Fibroblast of skin of back (primary cell): ENCODE measurements at places on chromosomes 6 and 20.

DNA sequence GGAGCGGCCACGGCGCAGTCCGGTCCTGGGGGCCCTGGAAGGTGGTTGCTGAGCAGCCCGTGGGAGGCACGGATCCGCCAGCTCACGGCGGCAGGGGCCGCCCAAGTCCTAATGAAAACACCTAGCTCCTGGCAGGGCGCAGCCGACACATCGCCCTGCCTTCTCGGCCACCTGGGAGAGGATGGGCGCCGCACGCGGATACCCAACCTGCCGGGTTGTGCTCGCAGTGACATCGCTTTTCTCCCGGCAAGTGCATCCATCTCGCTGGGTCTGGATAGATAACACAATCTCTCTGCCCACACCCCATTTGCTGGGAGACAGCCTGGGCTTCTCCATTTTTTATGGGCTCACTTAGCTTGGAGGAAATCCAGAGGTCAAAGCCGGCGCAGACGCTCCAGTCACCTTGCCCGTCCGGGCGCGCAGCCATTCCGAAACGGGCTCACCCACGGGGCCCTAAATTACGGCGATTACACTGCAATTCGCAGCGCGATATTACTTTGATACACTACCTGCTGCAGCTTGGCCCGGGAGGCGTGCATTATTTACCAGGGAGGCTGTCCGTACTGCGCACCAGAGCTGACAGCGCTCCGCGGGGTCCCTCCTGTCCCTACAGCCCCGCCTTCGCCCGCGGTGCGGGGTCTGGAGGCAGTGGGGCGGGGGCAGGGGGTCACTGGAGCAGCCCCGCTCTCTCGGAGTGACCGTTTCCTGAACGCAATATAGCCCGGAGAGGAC lies 36.2 kb upstream of the CCDC167 start:
- DNase-seq: no peak

DNA sequence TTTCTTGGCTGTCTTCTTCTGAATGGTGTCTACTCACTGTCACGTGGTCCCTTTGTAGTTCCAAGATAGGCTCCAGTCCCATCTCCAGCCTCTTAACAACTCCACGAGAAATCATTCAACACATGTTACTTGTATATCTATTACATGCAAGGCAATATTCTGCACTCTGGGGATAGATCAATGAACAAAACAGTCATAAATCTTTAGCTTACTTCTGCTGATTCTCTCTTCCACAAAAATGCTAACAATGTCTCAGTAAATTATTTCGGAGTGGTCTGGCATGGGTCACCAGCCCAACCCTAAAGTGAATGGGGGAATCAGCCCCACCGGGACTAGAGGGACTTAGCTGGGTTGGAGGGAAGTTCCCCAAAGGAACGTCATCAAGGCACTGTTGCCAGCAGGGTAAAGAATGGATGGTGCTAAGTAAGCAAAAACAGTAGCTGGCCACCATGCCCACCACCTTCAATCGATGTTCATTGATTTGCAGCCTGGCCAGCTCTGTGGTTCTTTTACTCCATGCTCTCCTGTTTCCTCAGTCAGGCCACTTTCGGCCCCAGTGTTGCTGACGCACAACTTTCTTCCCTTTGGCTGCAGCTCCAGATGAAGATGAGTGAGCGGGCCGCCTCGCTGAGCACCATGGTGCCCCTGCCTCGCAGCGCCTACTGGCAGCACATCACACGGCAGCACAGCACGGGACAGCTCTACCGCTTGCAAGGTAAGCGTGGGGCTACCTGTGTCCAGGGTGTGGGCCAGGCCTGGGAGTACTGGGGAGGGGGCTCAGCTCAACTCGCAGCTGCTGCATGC lies 167.7 kb downstream of the DOK5 start:
- peak; percentile 61 for DNase-seq

GRCh38 chr20:38046572-38046971 lies 13.0 kb downstream of the RPRD1B start:
- no peak for DNase-seq

- DNase-seq: no peak
Measured at GRCh38 chr6:159866286-159867247, 24.2 kb upstream of the MAS1 start.

GRCh38 chr6:110475066-110475653 lies 1.3 kb downstream of the SLC22A16 start:
- DNase-seq: no peak

DNA sequence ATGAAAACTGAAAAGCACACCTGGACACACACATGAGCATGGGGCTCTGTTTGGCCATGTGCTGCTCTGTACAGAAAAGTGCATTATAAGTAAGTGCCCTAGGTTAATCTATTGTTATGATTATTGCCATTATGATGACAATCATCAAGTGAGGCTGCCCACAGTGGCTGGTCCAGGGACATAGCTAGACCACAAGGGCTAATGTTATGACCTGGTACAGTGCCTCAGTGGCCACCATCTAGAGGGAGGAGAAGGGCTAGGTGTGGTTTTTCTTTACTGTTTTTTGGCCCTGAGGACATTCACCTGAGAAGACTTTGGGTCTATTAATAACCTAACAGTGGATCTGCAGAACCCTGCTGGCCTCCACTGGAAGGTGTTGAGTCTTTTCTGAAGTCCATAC lies 86.1 kb downstream of the GJA10 start:
- DNase-seq: no peak

DNA sequence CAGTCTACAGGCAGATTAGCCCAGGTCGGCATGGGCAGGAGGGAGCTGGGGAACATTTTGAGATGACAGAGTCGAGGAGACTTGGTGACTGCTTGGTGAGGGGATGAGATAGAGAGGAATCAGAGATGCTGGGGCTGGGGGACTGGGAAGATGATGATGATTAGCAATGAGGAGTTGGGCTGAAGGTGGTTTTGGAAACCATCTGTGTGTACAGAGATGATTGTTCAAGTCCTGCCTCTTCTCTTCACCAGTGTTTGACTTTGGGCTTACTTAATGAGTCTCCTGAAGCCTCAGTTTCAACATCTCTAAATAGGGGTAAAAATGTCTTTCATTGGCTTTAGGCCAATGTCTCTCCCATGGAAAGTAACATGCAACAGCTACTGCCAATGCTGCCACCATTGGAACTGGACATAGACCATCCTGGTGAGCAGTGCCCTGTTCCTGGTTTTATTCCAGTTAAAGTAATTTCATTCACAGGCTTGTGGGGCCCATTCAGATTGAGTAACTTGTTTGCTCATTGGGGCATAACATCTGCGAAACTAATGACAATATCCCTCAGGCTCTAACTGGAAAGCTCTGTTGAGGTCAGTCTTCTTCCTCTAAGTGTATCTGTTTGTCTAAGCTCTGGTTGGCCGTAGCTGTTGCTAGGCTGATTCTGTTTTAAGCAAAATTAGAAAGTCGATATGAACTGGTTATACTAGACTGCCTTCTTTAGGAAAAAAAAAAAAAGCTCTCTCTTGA lies 99.1 kb downstream of the ARMC2 start:
- peak; percentile 7 for DNase-seq

DNA sequence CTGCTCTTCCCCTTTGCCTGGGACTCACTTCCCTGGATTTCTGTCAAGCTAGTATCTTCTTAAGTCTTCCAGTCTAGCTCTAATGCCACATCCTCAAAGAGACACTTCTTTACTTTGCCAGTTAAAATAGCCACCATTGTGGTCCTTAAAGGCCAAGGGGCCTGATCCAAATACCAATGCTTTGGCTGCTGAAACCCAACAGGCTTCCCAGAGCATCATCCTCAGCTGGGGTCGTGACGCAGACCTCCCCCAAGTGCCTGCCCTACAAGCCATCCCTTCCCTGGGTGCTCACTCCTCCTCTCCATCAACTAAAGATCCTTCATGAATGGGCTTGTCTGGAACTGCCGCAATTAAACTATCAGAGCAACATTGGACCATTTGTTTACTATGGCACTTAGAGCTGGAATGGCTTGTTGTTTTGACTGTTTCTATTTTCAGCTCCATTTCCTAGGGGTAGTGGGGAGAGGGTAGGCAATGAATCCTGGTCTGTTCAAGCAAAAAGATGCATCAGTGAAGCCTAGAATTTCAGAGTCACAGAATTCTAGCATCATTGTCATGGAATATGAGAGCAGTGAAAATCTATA lies 79.6 kb upstream of the SIRPA start:
- no peak for DNase-seq

GRCh38 chr6:119090256-119090655 lies 11.8 kb upstream of the FAM184A start:
- no peak for DNase-seq

DNA sequence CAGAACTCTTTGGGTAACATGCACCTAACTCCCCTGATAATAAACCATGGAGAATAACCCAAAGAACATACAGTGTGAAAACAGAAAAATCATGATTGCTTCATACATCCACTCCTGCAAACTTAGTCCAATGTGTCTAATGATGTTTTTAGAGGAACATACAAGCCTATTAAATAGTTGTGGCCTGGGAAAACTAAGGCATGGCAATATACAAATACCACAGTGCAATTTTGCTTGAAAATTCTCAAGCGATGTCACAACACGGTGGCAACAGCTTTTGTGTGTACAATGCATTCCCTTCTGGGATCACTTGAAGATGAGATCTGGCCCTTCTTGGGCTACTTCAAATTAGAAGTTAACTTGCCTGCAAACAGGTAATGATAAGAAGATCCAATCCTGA lies 16.7 kb downstream of the MAP3K5 start:
- DNase-seq: peak; percentile 73

DNA sequence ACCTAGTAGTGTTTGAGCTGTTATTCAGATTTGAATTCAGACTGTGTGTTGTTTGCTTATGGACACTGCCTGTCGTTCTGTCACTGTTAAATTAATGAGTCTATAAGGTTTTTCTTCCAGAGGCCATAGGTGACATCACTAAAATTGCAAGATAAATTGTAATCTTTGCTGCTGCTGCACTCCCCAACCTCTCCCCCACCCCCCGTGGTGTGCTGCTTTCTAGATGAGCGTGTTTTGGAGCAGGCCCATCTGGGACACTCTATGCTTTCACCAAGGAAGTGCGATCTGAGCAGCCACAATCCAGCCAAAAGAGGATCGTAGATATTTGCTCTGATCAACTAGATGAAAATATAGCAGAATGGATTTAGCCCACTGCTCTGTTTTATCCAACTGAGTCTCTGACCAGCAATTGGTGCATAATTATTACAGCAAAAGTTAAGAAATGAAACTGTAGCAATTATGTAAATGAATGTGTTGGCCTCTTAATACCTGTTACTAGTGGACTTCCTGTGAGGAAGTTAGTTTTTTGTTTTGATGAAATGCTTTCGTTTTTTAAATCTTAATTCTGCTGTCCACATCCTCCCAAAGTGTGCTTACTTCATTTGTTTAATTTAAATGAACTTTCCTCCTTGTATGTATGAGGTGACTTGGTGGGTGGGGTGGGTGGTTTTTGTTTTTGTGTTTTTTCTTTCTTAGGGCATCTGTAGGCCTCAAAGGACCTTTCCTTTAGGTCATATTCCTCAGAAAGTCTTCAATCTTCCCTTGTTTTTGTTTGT lies 58.1 kb downstream of the RPRD1B start:
- DNase-seq: no peak
